Naive thymus-derived CD8-positive, alpha-beta T cell (primary cell): ENCODE measurements at places on chromosomes 5 and 9.

- DNase-seq: peak; percentile 15
Measured at GRCh38 chr9:133048595-133048994, 13.2 kb upstream of the CEL start.

DNA sequence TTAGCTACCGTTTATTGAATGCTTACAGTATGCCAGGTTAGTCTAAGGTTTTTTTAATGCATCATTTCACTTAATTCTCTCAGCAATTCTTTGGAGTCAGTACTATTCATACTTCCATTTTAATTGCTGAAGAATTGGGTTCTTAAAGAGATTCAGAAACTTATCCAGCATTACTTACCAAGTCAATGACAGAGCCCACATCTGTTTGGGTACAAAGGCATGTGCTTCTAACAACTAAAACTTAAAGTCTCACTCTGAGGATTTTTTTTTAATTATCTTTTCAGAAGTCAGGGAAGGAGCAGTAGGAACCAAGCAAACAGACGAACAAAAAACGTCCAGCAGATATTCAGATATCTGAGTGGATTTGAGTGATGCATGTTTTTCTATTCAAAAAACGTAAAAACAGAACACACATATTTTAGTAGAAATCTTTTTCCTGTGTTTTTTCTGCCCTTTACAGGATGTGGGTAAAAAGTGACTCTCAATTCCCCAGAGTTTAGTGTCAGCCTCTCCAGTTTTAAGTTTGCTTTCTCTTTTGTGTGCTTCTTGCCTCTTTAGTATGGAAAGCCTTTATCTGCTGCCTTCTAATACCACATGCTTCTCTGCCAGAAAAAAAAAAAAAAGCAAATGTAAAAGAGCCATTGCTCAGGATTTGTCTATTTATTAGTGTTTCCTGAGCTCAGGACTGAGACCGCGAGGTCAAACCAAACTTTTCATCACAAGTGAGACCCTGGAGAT lies 118.0 kb downstream of the PRKACG start:
- DNase-seq: peak; percentile 58

DNA sequence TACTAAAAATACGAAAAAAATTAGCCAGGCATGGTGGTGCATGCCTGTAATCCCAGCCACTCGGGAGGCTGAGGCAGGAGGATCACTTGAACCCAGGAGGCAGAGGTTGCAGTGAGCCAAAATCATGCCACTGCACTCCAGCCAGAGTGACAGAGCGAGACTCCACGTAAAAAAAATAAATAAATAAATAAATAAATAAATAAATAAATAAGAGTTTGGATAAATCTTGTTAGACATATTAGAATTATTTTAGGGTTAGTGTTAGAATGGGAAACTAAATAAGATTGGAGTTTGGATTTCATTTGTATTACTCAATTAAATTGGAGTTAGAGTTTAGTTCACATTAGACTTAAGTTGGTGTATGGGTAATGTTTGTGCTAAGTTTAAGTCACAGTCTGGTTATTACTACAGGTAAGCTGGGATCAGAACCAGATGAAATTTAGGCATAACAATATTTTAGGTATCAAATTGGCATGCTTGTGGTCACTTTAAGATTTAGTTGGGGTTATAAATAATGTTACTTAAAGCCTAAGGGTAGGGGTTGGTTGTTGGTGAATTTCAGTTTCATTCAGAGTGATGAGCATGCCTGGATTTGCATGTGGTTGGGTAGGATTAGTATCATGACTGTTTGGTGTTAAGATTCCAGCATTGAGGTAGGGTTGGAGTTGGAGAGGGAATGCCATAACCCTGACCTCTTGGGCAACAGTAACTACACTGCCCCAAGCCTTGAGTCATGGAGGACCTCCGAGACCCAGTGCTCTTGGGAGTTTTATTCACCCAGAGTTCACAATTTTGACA lies 3.3 kb downstream of the OR5C1 start:
- DNase-seq: no peak

DNA sequence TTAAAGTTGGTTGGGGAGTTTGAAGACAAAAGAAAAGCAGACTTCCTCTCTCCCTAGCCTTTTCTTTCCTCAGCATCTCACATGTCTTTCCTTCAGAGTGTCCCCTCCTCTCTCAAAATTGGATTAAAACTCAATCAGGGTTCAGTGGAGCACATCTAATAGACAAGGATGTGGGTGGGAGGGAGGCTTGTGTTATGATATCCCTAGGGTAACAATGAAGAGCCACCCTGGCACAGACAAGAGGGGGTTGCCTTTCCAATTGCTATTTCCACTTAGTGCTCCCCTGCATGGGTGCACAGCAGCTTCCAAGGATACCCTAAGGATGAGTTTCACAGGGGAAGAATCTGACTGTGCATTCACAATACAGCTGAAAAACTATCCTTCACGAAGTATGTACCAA lies 585.2 kb upstream of the C9orf72 start:
- DNase-seq: no peak

DNA sequence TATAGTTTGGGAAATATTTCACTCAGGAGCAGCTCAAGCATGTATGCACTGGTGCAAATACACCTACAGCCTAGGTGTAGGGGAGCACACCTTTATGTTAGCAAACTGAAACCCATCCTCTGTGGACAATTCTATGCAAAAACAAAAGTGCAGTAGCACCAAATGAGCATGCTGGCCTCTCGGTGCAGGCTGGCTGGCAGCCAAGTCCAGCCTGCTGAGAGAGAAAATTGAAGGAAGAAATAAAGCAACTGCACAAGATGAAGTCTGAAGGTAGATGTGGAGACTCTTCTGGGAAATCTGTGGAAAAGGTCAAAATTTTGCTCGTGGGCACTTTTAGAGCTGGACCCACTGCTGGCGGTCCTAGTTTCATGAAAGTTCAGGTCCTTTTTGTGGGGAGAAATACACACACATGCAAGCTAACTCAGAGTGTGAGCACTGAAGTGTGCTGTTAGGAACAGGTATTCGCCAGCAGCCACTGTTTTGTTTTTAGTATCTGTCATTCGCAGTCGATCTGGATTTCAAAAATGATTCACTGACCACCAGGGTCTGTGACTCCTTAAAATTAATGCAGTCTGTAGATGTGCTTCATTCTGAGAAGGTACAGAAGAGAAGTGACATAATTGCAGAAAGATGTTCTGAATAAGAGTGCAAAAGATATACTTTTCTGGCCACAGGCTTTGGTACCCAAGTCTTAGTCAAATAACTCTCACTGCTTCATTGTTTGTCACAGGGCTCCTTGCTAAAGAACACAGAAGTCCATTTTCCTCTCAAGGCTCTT lies 281.7 kb downstream of the PARP8 start:
- no peak for DNase-seq

GRCh38 chr5:126139773-126140172 lies 283.4 kb upstream of the GRAMD2B start:
- no peak for DNase-seq

GRCh38 chr5:132267931-132268768 lies 10.7 kb downstream of the PDLIM4 start:
- no peak for DNase-seq

GRCh38 chr5:39016587-39017275 lies 57.5 kb downstream of the RICTOR start:
- no peak for DNase-seq

DNA sequence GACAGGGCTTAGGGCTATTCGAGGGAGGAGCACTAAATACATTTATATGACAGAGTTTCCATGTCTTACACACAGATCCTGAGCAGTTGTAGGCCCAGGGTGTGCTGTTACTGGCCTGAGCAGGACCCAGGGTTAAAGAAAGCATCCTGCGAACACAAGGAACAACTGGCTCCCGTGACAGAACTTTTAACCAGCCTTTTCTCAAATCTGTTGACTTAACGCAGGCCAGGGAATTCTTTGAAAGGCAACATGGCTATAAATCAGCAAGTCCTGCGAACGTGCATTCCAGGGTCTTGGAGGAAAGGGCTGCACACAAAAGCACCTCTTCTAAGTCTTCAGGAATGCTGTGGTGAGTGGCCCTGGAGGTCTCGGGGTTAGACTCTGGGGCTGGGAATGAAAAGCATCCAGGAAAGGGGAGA lies 45.2 kb upstream of the ANKRD55 start:
- no peak for DNase-seq

- no peak for DNase-seq
Measured at GRCh38 chr5:10339058-10339811, 14.3 kb upstream of the MARCHF6 start.
